Thoracic aorta (tissue), 2 donors: ENCODE measurements at places on chromosomes 3 and 15.

DNA sequence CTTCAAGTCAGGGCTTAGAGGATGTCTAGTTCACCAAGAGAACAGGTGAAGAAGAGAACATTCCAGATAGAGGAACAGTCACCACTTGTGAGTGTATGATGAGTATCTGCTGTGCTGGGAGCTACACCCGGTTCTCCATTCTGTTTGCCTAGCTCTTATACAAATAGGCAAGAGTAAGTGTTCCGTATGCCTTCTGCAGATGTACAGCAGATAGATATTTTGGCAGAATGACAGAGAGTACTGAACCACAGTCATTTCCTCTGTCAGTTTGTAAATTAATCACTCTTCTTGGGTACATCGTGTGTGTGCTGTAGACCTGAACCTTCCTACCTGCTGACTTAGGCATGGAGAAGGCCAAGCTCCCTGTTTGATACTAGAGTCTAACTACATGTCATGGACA, 108.3 kb upstream of the CTDSPL start:
- no peak for DNase-seq

GRCh38 chr3:113266738-113267137, 55.4 kb downstream of the BOC start:
- DNase-seq = no peak

- no peak for DNase-seq
These were observed 7.9 kb downstream of the FAH start for GRCh38 chr15:80160570-80161156.

DNA sequence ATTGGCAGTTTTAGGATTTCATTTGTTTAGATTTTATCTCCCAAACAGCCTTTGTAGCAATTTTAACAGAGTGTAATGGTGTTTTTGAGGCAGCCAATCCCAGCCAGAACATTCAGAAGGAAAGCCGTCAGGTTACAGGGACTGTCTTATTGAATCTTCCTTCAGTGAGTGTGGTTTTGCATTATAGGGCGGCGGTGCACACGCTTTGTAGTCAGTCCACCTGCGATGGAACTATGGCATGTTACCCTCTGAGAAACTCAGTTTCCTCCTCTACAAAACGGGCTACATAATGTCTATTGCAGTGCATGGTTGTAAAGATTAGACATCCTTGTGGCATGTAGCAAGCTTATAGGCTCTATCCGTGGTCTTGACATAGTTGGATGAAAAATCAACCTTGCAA, 1.0 kb downstream of the LRRC28 start:
- DNase-seq = no peak

- DNase-seq = no peak
These were observed 27.0 kb downstream of the GPR156 start for GRCh38 chr3:120258009-120258408.

DNA sequence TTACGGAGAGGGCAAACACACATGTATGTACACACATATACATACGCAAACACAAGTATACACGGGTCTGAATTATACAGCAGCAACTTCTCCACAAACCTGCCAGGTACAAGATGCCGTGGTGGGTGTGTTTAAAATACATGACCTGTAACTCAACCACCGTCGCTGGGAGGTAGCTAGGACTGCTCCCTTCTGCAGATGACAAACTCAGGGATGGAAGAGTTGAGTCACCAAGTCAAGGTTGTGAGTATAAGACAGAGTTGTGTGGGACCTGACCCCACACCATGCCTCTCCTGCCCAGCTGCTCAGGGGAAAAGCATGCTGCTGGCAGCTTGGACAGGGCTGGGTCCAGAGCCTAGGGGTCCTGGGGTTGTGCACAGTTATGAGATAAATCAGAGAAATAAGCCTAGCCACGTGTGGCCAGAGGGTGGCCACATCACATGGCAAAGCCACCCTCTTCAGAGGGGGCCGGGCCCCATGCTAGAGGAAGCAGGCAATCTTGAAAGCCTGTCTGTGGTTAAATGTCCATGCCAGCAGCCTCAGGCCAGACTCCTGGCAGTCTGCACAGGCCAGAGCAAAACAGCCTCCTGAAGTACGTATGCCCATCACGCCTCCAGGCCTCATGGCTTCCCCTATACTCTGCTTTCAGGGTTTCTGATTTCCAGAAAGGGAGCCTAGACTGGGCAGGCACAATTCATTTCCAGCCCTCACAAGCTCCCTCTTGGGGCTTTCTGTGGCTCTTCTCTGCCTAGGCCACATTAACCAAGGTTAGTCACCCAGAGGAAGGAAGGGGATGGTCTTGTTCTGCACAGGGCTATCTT, 107.7 kb upstream of the RPL32 start:
- no peak for DNase-seq

GRCh38 chr3:147312786-147313280, 93.5 kb downstream of the ZIC4 start:
- DNase-seq = no peak

- DNase-seq = no peak
These were observed 380 bp downstream of the MYLK start for GRCh38 chr3:123883701-123884202.

GRCh38 chr3:133113927-133114597, 75.9 kb downstream of the TMEM108 start:
- DNase-seq = no peak

GRCh38 chr3:196486263-196486662, 17.3 kb downstream of the RNF168 start:
- no peak for DNase-seq

- peak; percentile 88 for DNase-seq
These were observed 14.4 kb upstream of the TKT start for GRCh38 chr3:53269888-53270880.

DNA sequence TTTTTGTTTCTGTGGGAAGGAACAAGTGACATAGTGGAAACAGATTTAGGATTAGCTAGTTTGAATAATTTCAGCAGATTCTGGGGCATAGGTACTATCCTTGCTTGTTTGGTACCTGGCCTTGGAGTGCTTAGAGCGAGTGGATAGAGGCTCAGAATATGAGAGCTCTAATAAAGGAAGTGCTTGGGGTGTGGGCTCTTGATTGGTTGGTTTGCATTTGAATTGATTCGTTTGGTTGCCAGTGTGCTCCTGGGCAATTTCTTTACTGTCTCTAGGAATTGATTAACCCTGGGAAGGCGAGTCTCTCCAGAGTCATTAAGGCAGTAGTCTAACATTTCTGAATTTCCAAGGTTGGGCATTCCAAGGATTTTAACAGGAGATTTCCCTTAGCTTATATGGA, 98.0 kb downstream of the DTWD1 start:
- no peak for DNase-seq

DNA sequence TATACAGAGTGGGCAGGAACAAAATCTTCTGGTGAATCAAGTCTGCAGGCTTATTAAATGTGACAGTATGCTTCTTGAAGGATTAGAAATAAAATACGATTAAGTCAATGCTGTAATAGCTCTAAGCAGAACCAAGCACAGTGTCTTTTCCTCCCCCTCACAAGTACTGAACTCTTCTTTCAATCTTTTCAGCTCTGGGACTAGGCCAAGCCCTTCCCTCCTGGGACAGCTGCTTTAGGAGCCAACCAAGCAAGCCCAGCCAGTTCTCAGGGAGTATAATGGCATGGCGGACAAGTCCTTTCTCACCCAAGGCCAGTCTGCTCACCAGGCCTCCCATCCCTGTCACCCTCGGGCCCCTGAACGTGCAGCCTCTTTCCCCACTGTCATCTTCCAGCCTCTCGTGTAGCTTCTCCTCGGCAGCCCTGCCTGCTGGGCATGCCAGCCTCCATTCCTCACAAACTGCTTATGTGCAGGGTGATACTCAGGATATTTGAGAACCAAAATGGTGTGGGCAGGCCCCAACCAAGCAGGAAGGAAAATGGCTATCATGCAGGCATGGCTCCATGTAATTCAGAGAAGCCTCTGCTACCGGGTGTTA, 8.4 kb upstream of the PPP1R2 start:
- no peak for DNase-seq
